ENCODE measurements at places on chromosomes 13 and 19. TPM values are rescaled to one million over a fixed set of nuclear protein-coding genes. Genes with fewer than 3 reads are reported as not detected.

GRCh38 chr19:55256562-55257460 lies 2.0 kb downstream of the PPP6R1 start:
- no peak for DNase-seq

GRCh38 chr13:27020415-27020814 lies 151.2 kb downstream of the USP12 start:
- peak; percentile 11 for DNase-seq

DNA sequence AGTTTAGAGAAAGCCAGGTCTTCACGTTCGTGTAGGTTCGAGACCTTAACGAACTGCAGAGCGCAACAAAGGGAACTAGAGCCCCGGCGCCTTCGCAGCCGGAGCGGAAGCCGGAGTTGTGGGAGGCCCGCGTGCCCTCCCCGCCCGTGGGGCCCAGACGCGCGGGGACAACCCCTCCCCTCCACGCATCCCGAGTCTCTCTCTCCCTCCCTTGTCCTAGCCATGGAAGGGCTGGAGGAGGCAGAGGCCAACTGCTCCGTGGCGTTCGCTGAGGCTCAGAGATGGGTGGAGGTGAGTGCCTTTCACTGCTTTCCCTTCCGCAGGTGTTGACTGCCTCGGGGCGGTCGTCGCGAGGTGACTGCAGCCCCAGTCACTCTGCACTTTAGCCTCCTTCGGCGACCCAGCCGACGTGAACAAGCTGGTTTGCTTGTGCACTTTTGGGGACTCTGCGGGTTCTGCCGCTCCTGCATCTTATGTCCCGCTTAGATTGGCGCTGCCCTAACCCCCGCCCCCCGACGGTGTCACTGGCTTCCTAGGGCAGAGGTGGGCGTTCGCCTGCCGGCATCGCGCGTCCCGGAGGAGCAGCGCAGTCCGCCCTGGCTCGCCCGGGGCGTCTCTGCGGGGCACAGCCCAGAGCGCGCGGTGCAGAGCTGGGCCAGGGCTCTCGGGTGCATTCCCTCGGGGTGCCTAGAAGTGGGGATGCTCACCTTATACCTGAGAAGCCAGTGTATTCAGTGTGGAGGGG lies 478 bp downstream of the LMO7 start:
- no peak for DNase-seq

GRCh38 chr19:50559636-50560035 lies 8.6 kb downstream of the LRRC4B start:
- DNase-seq = no peak

- no peak for DNase-seq
These were observed 1283.6 kb downstream of the UQCRFS1 start for GRCh38 chr19:27929399-27929798.

GRCh38 chr13:113928685-113929627 lies 44.9 kb downstream of the C13orf46 start:
- DNase-seq = peak; percentile 54

NUP58 gene
- total RNA-seq = 14.3 TPM

LILRA1 gene
- 0.60 TPM for total RNA-seq

LILRB5 gene
- total RNA-seq = 8.7 TPM

ELF1 gene
- total RNA-seq = 22.2 TPM

HSH2D gene
- total RNA-seq = 0.86 TPM
